ENCODE measurements at places on chromosomes 6 and 20.

DNA sequence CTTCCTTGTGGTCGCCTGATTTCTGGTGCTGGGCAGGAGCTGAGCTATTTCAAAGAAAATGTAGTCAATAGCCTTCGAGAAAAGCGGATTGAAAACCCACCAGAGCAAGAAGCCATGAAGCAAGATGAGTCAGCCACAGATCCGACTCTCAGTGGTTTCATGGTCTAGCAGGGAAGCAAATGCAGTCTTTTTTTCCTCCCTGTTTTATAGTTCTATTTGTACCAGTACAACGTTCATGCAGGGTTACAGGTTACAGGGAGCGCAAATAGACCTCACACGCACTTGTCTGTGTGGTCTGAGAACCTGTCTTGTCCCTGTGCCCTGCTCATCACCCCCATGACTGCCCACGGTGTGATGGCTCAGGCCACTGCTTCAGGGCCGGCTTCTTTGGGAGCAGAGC lies 309.8 kb upstream of the SUPT3H start:
- no peak for DNase-seq

DNA sequence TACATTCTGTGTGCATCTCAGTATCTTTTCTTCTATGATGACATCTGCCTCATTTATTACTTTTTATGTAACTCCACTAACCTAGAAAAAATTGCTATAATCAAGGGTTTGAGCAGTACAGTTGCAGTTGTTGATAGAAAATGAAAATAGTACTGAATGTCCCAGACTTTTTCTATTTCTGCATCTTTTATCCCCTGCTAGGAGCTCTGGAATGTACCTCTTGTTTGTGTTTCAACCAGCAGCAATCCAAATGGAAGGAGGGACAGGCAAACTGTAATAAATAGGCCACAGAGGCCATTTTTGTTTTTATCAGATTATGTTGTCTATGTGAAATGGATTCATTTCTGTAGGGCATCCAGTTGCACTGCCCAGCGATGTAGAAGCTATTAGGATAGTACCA lies 536.9 kb downstream of the KIF16B start:
- DNase-seq, result no peak

GRCh38 chr6:78850621-78851020 lies 16.7 kb upstream of the IRAK1BP1 start:
- DNase-seq, result no peak

DNA sequence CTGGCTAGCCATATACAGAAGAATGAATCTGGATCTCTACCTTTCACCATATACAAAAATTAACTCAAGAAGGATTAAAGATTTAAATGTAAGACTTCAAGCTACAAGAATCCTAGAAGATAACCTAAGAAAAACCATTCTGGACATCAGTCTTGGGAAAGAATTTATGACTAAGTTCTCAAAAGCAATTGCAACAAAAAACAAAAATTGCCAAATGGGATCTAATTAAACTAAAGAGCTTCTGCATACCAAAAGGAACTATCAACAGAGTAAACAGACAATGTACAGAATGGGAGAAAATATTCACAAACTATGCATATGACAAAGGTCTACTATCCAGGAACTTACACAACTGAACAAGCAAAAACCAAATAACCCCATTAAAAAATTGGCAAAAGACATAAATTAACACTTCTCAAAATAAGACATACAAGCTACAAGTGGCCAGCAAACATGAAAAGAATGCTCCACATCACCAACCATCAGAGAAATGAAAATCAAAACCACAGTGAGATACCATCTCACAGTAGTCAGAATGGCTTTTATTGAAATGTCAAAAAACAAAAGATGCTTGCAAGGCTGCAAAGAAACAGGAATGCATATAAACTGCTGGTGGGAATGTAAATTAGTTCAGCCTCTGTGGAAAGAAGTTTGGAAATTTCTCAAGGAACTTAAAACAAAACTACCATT lies 66.8 kb upstream of the RSPO3 start:
- no peak for DNase-seq

DNA sequence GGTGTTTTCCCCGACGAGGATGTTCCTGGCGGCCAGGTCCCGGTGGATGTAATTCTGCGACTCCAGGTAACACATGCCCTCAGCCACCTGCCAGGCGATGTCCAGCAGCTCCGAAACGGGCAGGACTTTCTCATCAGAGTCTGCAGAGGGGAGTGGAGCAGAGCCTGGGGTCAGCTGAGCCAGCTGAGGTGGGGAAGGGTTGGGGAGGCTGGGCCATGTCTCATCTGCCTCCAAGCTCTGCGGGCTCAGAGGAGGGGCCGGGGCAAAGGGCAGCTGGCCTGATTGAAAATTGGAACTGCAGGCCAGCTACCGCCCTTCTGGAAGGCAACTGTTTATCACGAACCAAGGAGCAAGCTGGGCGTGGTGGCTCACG lies 6.4 kb downstream of the PTK6 start:
- no peak for DNase-seq

DNA sequence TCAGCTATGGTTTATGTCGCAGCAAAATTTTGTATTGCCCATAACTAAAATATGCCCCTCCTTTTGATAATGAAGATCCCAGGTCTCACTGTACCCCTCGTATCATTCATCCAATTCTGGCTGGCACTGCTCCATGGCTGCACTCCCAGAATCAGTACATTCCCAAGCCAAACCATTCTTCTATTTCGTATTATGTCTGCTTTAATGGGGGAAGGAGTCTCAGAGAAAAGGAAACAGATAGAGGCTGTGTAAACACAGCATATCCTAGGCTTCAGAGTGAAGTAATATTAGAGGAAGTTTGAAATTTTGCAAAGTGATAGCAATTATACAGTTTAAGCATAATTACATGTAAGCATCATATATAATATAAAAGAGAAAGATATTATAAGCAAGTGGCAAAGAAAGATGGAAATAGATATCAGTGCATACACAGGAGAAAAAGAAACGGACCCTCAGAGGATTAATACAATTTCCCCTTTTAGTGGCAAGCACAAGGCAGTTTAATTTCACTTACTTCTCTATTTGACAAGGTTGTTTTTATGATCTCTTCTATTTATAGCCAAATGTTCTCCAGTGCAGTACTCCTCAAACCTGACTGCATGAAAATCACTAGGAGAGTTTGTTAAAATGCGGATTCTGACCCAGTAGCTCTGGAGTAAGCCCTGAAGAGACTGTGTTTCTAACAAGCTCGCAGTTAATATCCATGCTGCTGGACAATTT lies 56.5 kb upstream of the TENT5A start:
- DNase-seq, result no peak

DNA sequence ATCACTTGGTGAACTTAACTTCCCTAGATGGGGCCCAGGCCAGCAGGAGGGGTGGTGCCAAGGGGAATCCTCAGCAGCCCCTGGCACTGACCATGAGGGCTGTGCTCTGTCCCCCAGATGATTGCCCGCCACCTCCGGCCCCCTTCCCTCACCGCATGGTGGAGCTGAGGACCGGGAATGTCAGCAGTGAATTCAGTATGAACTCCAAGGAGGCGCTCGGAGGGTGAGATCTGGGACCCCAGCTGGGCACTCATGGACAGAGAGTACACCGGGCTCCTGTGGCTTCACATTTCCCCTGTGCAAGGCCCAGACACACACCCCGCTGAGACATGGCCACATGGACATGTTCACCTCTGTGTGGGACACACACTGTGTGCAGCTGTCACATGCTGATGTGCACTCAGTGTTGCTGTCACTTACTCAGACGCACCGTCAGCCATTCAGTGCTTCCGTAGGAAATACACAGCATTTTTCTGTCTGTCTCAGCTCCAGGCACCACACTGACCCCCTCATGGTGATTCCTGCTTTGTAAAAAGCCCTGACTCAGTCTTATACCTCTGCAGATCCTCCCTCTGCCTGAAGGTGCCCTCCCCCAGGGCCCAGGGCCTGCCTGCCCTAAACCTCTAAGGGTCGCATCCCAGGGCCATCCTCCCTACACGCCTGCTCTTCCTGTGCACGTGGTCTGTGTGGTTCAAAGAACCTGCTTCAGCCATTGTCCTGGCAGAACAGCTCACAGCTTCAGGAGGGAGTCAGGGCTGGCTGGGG lies 4.4 kb downstream of the MYLK2 start:
- no peak for DNase-seq

DNA sequence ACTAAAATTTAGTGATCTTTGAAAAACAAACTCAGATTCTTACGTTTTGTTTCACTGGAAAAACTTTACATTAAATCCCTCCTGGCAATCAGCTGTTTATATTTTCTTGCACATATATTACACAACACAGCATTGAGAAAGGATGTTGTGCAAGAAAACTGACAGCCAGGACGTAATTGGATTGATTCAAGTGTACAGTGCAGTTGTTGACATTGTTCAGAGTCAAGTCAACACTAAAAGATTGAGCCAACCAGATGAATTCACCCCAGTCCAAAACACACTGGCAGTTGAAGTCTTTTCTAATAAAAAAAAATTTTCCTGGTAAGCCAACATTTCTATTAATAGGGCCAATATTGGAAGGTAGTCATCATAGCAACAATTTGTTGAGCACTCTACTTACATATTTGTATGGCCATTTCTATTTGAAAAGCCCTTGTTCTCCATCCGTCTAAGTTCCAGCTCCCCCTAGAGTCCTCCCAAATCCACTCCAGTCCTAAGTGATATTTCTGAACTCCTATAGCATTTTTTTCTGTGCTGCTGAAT lies 20.9 kb upstream of the VNN1 start:
- no peak for DNase-seq

DNA sequence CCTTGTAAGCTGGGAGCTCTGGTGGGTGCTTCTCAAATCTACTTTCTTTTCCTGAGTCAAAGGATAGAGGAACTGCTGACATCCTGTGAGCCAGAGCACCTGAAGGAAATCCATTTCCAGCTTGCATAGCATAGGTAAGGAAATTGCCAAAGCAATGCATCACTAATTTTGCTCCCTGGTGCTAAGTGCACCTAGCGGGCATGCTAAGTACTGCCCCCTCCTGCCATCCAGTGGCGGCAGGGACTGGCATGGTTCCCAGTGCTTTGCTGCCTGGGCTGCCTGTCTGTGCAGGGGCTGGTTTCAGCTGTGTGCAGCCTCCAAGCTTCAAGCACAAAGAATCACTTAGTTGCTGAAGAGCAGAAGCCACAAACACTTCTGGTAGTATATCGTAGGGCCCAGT lies 63.9 kb downstream of the FARS2 start:
- no peak for DNase-seq

DNA sequence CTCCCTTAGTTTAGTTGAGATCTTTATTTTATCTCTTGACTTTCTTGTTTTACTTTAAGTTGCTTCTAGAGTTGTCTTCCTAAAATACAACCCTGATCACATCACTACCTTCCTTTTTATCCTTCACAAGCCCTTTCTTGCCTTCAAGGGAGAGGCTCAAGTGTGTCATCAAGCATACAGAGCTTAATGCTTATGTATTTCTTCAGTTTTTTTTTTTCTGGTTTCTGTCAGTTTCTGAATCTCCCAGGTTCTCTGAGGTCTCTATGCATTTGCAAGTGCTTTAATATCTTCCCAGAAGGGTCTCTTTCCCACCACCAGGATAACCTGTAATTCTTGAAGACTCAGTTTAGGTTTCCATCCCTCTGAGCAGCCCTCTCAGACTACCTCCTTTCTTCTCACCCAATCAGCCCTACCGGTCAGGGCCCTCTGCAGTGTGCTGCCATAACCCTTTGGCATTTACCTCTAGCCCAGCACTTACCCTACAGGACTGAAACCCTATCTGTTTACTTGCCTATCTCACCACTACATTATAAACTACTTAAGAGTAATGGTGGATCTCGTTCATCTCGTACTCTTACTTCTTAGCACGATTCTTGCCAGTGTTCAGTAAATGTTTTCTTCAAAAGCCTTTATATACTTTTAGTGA lies 36.9 kb downstream of the EYA4 start:
- no peak for DNase-seq

- no peak for DNase-seq
Observed at GRCh38 chr6:134772671-134773360, 177.1 kb downstream of the ALDH8A1 start.

- DNase-seq, result no peak
Observed at GRCh38 chr6:142960098-142960497, 15.1 kb upstream of the HIVEP2 start.

DNA sequence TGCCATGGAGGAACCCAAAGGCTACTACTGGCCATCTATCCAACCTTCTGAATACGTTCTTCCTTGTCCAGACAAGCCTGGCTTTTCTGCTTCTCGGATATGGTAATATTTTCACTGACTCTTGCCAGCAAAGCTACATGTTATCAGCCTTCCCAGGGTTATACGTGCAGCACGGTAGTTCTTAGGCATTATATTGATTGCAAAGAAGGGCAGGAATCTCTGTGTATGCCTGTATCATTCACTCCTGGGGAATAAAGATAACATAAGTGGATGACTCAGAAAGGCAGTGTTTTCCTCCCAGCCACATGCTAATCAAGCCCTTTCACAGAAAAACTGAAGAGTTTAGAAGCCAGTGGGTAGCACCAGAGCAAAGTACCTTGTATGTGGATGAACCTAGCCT lies 98.7 kb downstream of the ADGRG6 start:
- no peak for DNase-seq

DNA sequence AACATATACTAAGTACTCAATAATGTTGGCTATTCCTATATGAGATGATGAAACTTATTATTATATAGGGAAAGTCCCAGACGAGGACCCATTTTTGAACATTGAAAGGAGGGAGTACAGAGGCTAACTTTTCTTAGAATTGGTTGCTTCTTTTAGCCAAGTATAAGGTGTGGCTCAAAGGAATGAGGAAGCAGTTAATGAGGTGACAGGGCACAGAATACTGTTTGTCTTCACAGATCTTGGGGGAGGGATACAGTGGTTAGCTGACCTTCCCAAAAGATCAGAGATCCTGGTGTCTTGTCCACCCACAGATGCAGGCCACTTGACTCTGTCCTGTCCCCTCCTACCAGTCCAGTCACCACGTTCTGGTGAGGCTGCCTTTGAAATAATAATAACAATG lies 67.8 kb upstream of the EPB41L1 start:
- DNase-seq, result no peak

GRCh38 chr6:54132587-54132986 lies 21.3 kb downstream of the MLIP start:
- no peak for DNase-seq

DNA sequence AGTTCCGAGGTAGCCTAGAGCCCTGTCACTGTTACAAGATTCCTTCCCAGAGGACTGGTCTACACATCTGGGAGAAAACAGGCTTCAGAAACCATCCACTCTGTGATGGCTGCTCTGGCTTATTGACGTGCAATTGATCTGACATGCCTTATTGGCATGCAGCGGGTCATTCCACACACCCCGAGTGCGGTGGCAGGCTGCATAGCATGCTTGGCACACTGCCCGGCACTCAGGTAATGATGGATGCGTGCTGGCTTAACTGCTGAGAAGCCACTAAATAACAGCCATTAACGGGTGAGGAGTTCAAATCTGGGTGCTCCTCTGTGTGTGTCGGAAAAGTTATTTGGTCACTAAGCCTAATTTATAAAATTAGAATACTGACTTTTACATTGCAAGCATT lies 67.9 kb upstream of the CDH4 start:
- DNase-seq, result no peak
